ENCODE measurements at places on chromosomes 2 and 18.

DNA sequence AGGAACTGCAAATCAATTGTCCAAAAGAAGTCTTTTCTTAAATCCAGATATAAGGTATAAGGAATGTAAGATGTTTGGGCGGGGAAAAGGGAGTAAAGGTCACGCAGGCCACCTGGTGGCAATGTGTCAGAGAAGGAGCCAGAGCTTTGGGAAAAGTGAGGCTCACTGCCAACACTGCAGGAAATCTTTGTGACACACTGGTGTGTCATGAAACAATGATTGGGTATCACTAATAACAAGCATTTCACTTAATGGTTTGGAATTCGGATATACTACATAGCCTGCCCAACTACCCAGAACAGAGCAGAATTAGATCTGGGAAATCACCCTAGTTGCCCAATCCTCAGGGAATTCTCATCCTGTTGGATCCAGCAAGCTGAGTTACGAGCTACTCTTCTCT, 61.0 kb downstream of the RBMS1 start:
- DNase-seq, result peak; percentile 65

DNA sequence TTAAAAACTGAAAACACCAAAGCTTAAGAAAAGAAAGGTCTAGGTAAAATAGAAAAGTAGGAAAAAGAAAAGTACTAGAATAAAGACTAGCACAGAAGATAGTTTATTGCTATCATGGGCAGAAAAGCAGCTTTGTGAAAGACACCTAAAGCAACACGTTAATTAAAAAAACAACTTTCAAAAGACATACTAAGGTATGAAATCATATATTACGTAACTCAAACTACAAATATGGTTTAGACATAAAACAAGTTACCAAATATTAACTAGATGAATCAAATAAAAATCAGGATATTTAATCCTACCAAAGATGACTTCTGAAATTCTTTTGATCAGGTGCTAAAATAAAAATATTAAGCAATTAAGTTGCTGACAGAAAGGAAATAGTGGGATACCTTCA, 30.3 kb downstream of the RTTN start:
- DNase-seq, result no peak

DNA sequence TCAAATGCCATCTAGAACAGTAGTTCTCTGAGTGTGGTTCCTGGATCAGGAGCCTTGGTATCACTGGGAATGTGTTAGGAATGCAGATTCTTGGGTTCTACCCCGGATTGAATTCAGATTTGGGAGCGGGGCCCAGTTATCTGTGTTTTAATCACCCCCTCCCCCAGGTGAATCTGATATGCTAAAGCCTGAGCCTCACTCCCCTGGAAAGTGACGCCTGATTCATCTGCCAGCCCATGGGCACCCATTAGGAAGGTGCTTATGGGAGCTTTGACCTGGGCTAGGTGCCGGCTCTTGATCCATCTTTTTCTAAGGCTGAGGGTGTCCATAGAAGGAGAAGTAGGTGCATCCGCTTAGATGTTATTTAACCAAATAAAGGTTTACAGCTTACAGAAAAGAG, 199.4 kb downstream of the NEDD4L start:
- no peak for DNase-seq

GRCh38 chr2:210938228-210938627, 381.8 kb downstream of the CPS1 start:
- peak; percentile 6 for DNase-seq

DNA sequence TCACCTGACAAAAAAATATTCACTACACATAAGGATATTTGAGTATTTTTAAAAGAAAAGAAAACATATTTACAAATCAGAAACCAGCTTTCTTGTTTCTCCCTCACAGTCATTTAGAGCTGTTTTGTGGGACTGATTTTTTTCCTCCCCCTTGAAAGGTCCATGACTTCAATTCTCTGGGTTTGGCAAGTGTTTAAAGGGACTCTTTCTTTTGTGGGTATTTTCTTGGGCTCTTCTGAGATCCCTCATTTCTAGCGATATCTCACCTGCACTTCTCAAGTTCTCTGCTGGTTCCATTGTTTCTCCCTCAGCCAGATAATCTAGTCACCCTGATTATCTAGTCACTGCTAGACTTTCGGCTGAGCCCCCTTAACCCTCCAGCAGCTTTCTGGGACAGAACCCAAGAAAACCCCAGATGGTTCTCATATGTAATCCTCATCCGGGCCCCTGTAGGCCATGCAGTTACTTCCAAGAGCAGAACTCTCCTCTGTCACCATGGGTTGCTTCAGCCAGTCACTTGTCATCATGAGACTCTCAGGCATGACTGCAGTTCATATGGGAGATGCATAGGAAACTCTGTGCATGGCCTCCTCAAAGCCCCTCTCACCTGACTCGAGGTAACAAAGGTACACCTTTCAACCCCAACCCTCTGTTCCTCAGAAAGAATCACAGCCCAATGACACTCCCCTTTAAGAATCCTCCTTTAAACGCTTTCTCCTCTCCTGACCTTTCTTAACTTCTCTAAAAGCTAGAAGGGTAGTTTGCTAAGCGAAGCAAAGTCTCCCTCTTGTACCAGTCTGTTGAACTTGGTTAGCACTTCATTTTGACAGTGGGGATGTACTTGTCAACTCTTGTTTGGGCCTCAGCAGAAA, 36.7 kb upstream of the ITGA4 start:
- DNase-seq, result no peak

- no peak for DNase-seq
Measured at GRCh38 chr2:65765376-65765775, 333.0 kb upstream of the SPRED2 start.

GRCh38 chr2:8368463-8368862, 313.4 kb upstream of the ID2 start:
- no peak for DNase-seq

DNA sequence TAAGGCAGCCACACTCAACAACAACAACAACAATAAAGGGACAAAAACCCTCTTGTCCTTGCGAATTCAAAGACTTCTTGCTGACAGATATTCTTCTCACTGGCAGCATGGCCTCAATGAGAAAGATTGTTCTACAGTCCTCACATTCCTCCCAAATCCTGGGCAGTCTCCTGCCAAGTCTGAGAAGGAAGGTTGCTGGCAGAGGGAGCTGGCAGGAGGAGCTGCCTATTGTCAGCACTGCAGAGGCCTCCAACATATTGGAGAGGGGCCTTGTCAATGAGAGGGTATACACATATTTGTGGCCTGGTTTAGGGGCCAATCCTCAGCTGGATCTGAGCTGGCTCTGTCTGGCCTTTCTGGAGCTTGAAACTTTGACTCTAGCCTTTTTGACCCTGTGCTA, 63.5 kb downstream of the LAMA3 start:
- DNase-seq, result peak; percentile 36

GRCh38 chr2:233807215-233807865, 29.2 kb downstream of the MROH2A start:
- no peak for DNase-seq

DNA sequence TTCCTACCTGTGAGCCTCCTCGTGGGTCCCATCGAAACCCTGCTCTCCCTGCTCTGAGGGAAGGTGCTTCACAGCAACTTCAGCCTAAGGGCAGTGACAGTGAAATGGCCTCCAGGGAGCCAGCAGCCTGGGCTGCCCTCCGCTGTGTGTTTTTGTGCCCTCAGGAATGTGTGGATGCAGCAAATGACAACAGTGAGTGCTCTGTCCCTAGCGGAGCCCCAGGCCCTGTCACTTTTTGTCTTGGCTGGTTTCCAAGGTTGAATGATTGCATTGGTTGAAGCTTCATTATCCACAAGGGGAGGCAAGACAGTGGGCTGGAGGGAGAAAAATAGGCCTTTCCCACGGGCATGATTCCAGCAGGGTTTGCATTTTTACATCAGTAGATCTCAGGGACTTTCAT, 42.9 kb downstream of the STON1 start:
- DNase-seq, result no peak

- no peak for DNase-seq
Measured at GRCh38 chr2:69086466-69086865, 73.5 kb downstream of the ANTXR1 start.

DNA sequence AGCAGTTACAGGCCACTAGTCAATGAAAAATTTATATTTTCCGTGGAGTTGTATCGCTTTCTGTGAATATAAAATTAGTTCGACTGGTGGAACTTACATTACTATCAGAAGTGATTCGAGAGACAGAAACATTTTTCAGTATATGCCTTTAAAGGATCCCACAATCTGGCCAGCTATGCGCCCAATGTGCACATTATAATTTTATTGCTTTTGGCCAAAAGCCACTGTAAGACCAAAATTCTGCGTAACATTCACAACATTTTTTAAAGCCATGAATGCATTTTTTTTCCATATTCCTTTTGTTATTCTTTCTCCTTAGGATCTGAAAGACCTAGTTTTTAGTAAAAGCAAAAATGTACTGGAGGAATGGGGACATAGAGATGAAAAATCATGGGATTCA, 131.0 kb upstream of the CHAC2 start:
- DNase-seq, result no peak

DNA sequence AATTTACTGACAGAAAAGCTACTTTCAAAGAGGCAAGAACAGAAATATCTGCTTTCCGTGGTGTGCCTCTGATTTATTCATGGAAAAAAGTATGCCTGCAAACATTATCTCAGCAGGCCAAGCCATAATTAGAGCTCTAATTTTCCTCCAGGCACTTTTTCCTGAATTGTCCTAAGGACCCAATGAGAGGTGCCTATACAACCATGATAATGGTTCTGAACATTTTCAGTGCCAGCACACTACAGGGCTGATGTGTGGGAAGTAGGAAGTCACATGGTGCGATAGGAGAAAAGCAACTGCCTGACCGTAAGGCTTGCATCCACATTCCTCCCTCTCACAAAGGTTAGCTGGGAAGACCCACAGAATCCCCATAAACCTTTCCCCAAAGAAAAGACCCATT, 45.9 kb upstream of the EGR4 start:
- DNase-seq, result no peak

DNA sequence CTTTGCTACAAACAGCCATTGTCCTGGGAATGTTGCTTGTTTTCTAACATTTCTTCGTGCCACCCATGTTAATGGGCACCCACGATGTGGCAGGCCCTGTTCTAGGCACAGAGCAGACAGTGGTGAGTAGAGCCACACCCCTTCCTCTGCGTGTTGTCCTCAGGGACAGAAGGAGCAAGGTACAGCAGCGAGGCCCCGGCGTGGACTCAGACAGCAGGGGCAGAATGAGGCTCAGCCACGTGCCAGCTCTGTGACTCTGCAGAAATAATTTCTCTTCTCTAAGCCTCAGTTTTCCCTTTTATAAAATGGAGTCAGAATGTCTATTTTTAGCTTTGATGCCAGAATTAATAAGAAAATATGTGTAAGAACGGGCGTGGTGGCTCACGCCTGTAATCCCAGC, 401.7 kb downstream of the TSN start:
- DNase-seq, result no peak

DNA sequence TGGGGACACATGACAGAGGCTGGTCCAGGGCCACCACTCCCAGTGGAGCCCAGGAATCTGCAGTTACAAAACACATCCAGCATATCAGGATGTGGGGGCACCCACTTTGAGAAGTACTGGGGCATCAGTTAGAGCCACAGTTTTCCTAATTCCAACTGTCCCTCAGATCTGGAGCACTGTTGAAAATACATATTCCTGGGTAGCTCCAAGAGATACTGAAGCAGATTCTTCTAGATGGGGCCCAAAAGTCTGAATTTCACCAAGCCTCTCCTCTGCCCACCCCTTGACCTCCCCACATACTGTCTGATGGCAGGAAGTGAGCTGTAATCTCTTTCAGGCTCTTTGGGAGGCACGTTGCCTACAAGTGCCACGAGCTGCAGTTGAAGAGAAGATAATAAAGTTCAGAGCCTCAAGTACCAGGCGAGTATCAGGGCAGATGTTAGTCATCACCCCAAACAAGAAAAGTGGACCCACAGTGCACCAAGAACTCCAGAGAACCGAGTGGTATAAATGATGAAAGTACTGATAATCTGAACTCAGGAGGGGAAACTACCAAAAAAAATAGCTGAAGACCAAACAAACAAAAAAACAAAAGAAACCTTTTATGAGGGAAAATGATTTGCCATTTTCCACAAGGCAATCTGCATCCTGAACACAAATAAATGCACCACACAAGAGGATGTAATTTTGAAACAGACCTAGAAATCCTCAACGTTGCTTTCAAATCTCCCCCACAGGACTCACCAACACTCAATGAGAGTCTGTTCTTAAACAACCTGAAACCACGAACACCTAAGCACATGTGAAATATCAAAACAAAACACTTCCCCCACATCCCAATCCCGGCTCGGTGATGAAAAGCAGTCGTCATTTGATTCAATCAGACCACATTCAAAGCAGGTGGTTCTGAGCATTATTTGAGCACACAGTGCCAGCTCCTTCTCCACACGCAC, 98.7 kb downstream of the TCF4 start:
- DNase-seq, result no peak

GRCh38 chr2:121491518-121491917, 39.2 kb upstream of the RNU4ATAC start:
- no peak for DNase-seq

DNA sequence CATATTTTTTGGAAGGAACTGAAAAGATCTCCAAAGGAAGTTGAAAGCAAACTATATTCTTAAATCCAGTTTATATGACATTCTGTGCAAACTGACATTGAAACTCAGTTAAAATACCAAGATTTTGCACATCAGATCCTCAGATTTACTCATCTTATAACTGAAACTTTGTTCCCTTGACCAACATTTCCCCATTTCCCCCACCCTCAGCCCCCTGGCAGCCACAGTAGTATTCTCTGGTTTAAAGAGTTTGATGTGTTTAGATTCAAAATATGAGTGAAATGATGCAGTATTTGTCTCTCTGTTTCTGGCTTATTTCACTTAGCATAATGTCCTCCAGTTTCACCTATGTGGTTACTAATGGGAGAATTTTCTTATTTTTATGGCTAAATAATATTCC, 99.2 kb upstream of the ITGA4 start:
- DNase-seq, result no peak

GRCh38 chr2:134365356-134365755, 111.5 kb downstream of the MGAT5 start:
- no peak for DNase-seq

DNA sequence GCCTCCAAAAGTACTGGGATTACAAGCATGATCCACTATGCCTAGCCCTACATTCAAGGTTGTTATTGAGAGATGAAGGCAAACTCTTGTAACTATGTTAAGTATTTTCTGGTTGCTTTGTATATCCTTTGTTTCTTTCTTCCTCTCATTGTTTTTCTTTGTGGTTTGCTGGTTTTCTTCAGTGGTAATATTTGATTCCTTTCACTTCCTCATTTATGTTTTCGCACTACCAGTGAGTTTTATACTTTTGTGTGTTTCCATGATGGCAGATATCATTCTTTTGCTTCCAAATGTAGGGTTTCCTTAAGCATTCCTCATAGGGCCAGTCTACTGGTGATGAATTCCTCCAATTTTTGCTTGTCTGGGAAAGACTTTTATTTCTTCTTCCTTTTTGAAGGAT, 90.2 kb downstream of the NCK2 start:
- DNase-seq, result peak; percentile 5

DNA sequence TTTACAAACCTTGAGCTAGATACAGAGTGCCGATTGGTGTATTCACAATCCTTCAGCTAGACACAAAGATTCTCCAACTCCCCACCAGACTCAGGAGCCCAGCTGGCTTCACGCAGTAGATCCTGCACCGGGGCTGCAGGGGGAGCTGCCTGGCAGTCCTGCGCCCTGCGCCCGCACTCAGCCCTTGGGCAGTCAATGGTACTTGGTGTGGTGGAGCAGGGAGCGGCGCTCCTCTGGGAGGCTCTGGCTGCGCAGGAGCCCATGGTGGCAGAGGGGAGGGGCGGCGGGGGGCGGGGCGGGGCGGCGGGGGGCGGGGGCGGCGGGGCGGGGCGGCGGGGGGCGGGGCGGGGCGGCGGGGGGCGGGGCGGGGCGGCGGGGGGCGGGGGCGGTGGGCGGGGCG, 923.4 kb downstream of the SOCS6 start:
- no peak for DNase-seq

- DNase-seq, result peak; percentile 48
Measured at GRCh38 chr2:106161938-106162820, 31.9 kb downstream of the UXS1 start.

- no peak for DNase-seq
Measured at GRCh38 chr2:222074674-222075073, 224.1 kb downstream of the PAX3 start.
